ENCODE measurements at places on chromosomes 5 and 9.

GRCh38 chr5:14460844-14461398 lies 120.7 kb upstream of the OTULINL start:
- no peak for DNase-seq

DNA sequence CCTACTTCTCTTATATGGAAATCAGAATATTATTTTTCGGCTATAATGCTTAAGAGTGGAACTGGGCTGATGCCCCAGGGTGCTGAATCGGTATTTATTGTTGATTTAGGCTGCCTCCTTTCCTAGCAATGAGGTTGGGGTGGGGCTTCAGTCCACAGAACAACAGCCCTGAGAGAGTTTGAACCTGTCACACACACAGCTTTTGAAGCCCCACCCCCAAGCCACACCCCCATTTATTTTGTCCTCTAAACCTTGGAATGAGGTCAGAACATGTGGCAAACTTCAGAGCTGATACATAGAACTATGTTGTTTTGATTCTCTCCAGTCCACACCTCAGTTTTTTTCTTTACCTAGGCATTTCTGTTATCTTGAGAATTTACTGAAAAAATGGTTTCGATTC lies 51.7 kb upstream of the CAMK4 start:
- no peak for DNase-seq

GRCh38 chr9:95286151-95286550 lies 31.4 kb downstream of the FANCC start:
- no peak for DNase-seq

DNA sequence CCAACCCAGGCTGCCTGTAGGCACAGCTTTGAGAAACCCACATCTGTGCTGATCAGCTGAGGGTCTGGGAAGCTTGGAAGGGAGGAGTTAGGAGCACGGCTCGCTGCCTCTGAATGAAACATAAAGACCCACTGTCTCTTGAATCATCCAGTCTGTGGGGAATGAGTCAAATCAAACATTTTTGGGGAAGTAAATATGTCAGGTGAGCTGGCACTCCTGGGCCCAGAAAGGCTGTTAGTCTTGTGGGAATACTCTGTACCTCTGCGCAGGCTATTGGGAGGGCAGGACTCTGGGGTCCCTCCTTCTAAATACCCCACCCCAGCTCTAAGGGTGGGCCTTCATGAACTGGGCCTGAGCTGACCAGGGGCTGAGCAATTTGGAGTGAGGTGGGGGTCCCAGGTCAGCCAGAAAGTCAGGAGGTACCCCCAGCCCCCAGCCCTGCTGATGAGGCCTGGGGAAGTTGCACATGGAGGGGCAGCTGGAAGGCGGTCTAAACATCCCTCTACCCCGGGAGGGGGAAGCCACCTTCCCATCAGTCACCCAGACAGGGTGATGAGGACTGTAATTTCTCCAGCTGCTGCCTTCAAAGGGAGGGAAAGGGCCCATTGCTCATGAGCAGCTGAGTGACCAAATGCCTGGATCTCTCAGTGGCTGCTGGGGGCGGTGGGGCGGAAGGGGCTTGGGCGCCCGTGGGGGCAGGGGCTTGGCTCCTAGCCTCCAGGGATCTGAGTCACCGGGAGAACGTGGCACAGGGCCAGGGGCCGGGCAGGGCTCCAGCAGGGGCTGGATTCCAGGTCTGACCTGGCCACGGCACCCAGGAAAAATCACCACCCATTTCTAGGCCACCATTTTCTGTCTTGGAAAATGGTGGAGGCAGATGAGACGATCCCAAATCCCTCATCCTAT lies 10.8 kb downstream of the FIBCD1 start:
- no peak for DNase-seq

- no peak for DNase-seq
These were observed 301.6 kb downstream of the NR3C1 start for GRCh38 chr5:143101725-143102386.

GRCh38 chr5:57207681-57208080 lies 33.8 kb downstream of the GPBP1 start:
- DNase-seq: no peak

DNA sequence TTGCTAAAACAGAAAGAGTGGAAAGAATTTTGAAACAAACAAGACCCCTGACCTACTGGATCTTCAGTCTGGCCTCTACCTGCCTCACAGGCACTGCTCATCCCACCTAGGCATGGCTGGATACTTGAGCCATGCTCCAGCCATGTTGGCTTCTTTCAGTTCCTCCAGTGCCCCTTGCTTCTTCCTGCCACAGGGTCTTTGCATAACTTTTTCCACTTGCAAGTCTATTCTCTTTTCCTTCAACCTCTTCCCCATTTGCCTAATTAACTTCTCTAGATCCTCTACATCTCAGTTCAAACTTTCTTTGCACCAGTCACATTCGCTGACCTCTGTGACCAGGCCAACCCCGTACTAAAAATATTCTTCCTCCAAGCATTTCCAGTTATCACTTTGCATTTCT lies 50.4 kb downstream of the STARD4 start:
- no peak for DNase-seq

DNA sequence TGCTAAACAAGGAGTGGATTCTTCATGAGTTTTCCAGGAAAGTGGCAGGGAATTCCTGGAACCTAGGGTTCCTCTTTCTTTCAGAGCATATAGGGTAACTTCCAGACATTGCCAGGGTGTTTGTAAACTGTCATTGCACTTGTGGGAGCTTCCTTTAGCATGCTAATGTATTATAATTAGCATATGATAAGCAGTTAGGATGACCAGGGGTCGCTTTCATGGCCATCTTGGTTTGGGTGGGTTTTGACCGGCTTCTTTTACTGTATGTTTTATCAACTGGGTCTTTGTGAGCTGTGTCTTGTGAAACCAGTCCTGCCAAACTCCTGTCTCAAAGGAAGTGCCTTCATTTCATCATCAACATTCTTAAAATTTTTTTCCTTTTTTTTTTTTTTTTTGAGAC lies 11.9 kb upstream of the MELK start:
- DNase-seq: no peak

DNA sequence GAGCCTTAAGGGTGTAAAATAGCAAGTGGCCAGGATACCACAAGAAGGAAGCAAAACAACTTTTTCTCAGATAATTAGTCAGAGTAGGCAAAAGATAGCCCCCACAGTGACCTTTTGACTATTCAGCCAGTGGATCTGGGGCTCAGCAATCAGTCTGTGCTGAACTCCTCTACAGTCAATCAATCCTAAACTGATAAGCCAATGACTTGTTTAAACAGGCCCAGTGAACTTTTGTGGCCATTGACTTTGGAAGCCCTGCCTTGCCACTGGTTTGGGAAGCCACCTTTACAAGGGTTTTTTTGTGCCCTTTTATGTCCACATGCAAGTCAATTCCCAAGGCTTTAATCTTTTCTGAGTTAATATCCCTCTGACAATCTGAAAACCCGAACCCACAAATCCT lies 1565.0 kb upstream of the WWC1 start:
- DNase-seq: no peak

Measured in effector CD4-positive, alpha-beta T cell (primary cell).